ENCODE measurements at places on chromosomes 6 and 20.

GRCh38 chr20:35283441-35284266 is 918 bp downstream of the EIF6 start:
- no peak for DNase-seq

- no peak for DNase-seq
Measured at GRCh38 chr6:33856031-33856590, 52.3 kb upstream of the MLN start.

GRCh38 chr6:28927846-28928245 is 4.1 kb upstream of the TRIM27 start:
- DNase-seq: no peak

- DNase-seq: no peak
Measured at GRCh38 chr6:126086560-126086959, 100.2 kb downstream of the TRMT11 start.

DNA sequence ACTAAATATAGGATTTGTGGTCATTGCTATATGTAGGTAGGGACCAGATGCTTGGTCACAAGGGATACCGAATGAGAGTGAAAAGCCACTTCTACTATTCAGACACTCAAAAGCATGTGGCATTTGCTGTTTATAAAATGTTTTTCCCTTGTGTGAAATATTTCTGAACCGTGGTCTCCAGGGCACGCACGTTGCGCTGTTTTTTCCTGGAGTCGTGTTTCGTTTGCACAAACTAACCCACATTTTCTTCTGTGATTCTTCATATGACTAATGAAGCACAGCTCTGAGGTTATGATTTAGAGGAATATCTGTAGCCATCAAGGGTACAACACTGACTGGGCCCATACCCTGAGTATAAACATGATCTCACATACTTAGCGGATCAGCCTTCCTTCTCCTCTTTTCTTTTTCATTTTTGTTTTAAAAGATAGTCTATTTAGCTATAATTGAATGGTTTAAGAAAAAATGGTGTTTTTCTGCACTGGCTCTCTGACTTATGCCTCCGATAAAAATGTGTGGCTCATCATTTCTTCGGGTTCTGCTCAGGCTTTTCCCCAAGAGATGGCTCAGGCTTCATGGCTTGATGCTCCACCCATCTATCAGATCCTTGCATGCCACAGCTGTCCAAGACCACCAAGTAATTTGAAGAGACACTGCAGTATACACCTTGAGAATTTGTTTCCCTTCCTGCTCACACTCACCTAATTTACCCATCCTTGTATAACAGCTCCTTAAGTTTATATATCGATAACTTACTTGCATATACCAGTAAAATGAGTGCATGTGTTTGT is 59.9 kb upstream of the HBS1L start:
- DNase-seq: peak; percentile 28

DNA sequence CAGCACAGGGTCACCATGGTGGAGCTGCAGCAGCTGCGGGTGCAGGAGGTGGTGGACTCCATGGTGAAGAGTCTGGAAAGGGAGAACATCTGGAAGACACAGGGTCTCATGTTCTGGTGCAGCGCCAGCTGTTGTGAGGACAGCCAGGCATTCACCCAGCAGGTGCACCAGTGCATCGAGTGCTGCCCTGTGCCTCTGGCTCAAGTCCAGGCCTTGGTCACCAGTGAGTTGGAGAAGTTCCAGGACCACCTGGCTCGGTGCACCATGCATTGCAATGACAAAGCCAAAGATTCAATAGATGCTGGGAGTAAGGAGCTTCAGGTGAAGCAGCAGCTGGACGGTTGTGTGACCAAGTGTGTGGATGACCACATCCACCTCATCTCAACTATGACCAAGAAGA is 22.9 kb upstream of the RIPK1 start:
- no peak for DNase-seq

DNA sequence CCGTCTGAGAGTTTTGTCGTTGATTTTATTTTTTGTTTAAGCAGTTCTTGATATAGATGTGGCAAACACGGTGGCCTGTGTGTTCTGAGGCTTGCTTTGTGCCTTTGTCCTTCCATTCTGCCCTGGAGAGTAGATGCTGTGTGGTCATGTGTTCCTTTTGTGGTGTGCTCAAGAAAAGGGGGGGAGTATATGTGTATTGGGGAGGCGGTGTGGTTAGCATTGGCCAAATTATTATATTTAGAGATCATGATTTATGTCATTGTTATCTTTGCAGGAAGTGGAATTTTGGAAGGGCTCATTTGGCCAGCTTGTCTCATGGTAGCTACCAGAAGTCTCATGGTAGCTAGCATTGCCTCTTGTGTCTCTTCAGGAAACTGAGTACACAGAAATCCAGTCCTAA is 16.4 kb downstream of the RREB1 start:
- no peak for DNase-seq

DNA sequence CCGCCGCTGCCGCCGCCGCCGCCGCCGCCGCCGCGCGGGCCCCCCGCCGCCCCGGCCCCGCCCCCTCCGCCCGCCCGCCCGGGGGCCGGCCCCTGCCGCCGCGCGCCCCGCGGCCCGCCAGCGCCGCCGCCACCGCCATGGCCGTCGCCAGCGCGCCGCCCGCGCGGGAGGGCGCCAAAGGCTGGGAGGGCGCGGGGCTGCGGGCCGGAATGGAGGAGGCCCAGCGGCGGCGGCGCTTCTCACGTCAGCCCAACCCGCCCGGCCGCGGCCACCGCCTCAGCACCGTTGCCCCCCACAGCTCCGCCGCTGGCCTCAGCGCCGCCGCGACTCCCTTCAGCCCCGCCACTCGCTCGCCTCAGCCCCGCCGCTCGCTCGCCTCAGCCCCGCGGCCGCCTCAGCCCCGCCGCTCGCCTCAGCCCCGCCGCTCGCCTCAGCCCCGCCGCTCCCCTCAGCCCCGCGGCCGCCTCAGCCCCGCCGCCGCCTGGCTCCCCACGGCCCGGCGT is 258 bp downstream of the PHF10 start:
- peak; percentile 30 for DNase-seq

DNA sequence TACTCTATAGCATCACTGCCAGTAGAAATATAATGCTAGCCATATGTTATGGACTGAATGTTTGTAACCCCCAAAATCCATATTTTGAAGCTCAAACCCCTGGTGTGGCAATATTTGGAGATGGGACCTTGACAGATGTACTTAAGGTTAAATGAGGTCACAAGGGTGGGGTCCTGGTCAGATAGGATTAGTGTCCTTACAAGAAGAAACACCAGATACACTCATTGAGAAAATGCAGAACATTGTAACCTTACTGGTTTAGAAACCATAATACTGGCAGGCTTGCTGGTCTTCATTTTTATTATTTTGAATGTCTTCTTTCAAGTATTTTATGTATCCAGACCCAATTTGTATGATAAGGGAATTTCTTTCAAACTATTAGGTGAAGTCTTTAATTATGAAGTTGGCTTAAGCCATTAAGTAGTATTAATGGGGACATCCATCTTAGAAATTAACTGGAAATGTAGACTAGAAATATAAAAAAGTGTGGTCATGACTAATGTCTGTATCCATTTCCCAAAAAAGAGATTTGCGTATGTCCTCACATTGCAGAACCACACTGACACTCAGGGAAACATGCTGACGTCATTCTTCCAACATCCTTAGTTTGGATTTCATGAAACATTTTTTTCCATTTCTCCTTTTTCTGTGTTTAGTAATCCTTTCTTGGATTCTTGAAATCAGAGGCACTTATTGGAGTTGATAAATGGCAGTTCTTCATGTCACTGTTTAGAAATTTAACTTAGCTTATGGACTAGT is 32.4 kb downstream of the SLC16A10 start:
- no peak for DNase-seq

DNA sequence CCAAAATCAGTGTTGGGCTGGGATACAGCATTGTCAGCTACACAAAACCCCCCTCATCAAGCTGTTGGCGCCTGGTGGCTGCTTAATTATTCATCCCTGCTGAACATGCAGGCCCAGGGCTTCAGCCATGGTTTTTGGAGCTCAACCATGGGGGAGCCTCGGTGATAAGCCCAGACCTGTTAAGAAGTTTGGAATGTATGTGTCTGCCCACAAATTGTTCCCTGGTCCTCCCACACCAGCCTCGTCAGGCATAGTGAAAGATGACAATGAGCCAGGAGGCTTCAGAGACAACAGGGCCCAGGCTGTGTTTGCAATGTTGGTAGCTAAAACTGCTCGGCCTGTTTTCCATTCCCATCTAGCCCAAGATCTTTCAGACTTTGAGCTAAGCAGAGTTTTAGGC is 34.8 kb upstream of the SIRPA start:
- DNase-seq: no peak

DNA sequence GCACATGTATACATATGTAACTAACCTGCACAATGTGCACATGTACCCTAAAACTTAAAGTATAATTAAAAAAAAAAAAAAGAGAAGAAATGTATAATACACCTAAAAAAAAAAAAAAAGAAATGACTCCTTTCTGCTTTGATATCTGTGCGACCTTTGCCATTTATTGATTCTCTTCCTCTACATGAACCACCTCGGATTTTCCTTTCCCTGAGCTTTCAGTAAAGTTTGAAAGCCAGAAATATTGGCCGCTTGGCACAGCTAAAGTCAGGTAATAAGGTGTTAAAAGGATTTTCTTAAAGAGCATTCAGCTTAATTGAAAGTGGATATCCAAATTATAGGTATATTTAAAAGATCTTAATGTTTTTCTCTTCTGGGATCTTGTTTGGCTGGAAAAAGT is 12.6 kb upstream of the ASCC3 start:
- DNase-seq: no peak

DNA sequence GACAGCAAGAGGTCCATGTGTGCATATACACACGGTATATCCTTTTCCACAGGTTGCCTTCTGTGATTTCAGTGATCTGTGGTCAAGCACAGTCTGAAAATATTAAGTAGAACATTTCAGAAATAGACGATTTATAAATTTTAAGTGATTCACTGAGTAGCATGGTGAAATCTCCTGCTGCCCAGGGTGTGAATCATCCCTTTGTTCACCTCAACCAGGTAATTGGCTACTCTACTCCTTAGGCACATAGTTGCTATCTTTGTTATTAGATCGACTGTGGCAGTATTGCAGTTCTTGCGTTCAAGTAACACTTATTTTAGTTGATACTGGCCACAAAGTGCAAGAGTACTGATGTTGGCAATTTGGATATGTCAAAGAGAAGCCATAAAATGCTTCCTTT is 1421.7 kb downstream of the GRIK2 start:
- no peak for DNase-seq

All from stimulated activated CD8-positive, alpha-beta memory T cell treated with anti-CD3 and anti-CD28 coated beads, Interleukin-4, amount 100 ng/mL, for 24 hours (primary cell).